Hematopoietic multipotent progenitor cell treated with erythropoietin and hydrocortisone succinate and interleukin-3 and kit ligand, for 6 days (in vitro differentiated cells): ENCODE measurements at places on chromosomes 5 and 9.

- DNase-seq = no peak
These were observed 1.3 kb downstream of the RPL37 start for GRCh38 chr5:40833712-40834229.

GRCh38 chr5:978054-978453 is 30.5 kb upstream of the NKD2 start:
- DNase-seq = no peak

- DNase-seq = peak; percentile 60
These were observed 24.3 kb upstream of the POMT1 start for GRCh38 chr9:131478421-131478868.

DNA sequence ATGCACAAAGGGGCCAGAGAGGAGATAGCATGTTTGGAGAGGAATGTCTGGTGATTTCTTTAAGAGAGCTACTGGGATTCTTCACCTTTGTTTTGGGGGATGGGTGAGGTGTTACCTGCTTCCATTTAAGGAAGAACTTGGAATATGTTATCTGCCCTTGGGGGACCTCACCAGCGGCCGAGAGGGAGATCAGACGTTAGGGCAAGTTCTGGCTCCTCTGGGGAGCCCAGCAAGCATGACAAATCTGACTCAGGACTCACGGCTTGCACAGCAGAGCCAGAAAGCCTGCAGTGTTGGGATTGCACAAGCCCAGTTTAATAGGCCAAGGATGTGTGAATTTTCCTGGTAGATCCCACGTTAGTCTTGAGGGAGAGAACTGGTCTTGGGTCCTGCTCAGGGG is 40.3 kb downstream of the SLC28A3 start:
- no peak for DNase-seq

- no peak for DNase-seq
These were observed 118.3 kb upstream of the BOD1 start for GRCh38 chr5:173734716-173735115.

- peak; percentile 70 for DNase-seq
These were observed 79.4 kb upstream of the ADRB2 start for GRCh38 chr5:148746826-148747535.

DNA sequence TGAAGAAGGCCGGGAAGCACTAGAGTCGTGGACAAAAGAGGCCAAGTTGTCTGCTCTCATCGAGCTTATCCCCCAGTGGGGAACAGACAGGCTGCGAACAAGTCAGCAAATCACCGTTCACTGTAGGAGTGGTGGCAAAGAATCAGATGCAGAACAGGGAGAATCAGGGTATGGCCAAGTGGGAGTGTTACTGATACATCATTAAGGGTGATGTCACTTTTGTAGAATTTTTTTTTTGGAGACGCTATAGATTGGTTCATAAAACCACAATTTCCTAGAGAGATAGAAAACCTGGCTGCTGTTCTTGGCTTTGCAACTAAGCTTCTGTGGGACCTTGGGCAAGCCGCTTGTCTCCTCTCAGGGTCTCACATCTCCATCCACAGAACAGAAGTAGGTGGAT is 21.3 kb downstream of the SPRY4 start:
- DNase-seq = no peak

- peak; percentile 81 for DNase-seq
These were observed 2.0 kb upstream of the PHPT1 start for GRCh38 chr9:136847088-136847825.

DNA sequence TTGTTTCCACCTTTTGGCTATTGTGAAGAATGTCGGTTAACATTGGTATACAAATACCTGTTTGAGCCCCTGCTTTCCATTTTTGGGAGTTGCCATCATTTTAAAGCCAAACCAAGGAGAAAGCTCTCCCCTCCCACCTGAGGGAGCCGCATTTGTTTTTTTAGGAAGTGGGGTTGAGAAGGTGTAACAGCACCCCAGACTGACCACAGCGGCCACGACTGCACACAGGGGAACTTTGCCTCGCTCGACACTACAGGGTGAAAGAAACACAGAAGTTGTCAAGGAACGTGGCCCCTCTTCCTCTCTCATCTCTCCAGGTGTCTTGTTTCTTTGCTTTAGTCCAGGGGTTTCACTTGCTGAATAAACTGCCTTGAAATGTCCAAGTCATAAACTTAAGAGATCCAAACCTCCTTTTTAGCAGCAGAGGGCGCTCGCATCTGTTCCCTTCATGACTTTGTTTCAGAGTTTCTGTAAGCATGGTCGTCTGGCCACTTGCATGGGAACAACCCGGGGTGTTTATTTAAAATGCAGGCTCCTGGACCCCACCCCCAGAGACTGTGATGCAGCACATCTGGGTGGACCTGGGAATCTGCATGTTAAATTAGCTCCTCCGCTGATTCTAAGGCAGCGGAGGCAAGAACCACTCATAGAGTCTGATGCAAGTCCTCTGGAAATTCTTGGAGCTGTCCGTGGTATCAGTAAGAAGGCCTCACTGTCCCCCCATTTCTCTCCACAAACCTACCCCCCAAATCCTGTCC is 2.1 kb upstream of the TTLL11 start:
- DNase-seq = peak; percentile 86

GRCh38 chr5:116672203-116672602 is 97.6 kb upstream of the SEMA6A start:
- DNase-seq = no peak
